ENCODE measurements at places on chromosomes 1 and 21.

DNA sequence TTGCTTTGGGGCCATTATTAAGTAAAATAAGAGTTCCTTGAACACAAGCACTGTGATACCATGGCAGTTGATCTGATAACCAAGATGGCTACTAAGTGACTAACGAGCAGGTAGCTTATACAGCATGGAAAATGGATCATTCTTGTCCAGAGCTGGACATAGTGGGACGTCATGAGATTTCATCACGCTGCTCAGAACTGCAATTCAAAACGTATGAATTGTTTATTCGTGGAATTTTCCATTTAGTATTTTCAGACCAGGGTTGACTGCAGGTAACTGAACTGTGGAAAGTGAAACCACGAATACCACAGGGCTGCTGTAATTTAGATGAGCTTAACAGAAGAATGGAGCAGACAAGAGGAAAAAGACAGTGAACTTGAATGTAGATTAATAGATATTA lies 38.9 kb downstream of the CCDC18 start:
- H3K36me3 ChIP-seq, result no peaks in the 10 kb centered on the region
- DNase-seq, result no peak
- no peak overlapping the region for H3K27ac ChIP-seq
- H3K27me3 ChIP-seq, result no peaks in the 10 kb centered on the region

- peaks cover 3% of the 10 kb centered on the region for H3K27me3 ChIP-seq
- no peaks in the 10 kb centered on the region for H3K4me1 ChIP-seq
- DNase-seq, result no peak
Observed at GRCh38 chr1:41925712-41926111, 7.0 kb upstream of the HIVEP3 start.

- no peaks in the 10 kb centered on the region for H3K36me3 ChIP-seq
- H3K27me3 ChIP-seq, result peaks cover 82% of the 10 kb centered on the region
- H3K27ac ChIP-seq, result no peak overlapping the region
Observed at GRCh38 chr1:44409757-44410156, 4.7 kb downstream of the RNF220 start.

- no peak overlapping the region for H3K27ac ChIP-seq
- H3K4me3 ChIP-seq, result no peak overlapping the region
- no peak for DNase-seq
- H3K27me3 ChIP-seq, result no peaks in the 10 kb centered on the region
Observed at GRCh38 chr1:23163395-23163794, 5.3 kb downstream of the LUZP1 start.

All from cardiac muscle cell (in vitro differentiated cells and primary cell).